Endodermal cell (in vitro differentiated cells): ENCODE measurements at places on chromosomes 12 and 14. TPM values are rescaled to one million over a fixed set of nuclear protein-coding genes. Genes with fewer than 3 reads are reported as not detected.

DNA sequence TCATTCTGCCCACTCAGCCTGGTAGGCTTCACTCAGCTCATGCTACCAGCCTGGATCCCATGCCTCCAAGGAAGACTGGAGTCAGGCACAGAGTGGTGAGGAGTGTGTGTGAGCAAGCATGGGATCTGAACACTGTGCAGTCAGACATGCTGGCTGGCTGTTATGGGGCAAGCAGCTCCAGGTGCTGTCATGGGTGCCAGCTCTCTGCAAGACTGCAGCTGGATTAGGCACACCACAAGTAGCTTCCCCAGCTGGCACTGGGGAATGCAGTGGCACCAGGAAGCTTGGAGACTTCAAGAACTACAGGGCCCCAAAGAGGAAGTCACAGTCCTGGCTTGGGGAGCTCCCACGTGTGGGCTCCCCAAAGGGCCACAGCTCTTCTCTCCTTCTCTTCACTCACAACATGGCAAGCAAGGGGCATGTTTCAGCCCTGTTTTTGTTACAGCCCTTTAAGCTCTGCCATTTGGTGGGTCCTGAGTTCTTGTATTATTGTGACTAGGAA, 202.5 kb downstream of the VRK1 start:
- H3K27ac ChIP-seq, result no peak overlapping the region
- no peak overlapping the region for H3K4me3 ChIP-seq
- no peaks in the 10 kb centered on the region for H3K4me1 ChIP-seq
- no peaks in the 10 kb centered on the region for H3K27me3 ChIP-seq
- H3K36me3 ChIP-seq, result no peaks in the 10 kb centered on the region

- H3K36me3 ChIP-seq, result no peaks in the 10 kb centered on the region
- no peak for DNase-seq
- no peak overlapping the region for H3K4me3 ChIP-seq
- no peaks in the 10 kb centered on the region for H3K27me3 ChIP-seq
- no peaks in the 10 kb centered on the region for H3K4me1 ChIP-seq
- H3K27ac ChIP-seq, result no peak overlapping the region
Observed at GRCh38 chr12:951176-951575, 1.7 kb upstream of the RAD52 start.

GRCh38 chr12:50287271-50287670, 4.0 kb upstream of the LIMA1 start:
- no peak overlapping the region for H3K27ac ChIP-seq
- H3K4me1 ChIP-seq, result peaks cover 3% of the 10 kb centered on the region
- no peaks in the 10 kb centered on the region for H3K27me3 ChIP-seq
- DNase-seq, result no peak
- H3K36me3 ChIP-seq, result no peaks in the 10 kb centered on the region

DNA sequence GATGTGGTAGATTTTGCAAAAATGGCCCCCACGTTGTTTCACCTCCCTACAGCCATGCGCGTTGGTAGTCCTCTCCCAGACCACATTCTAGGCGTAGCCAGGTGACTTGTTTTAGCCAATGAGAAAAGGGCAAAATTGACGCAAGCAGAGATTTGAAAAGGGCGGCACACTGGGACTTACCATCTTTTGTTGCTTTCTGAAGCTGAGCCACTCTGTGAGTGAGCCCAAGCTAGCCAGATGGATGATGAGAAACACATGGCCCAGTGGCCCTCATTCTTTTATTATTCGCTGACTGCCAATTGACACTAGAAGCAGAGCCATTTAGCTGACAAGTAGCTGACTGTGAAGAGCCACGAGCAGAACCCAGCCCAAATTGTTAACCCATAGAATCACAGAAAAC, 142.0 kb upstream of the GZMB start:
- H3K36me3 ChIP-seq, result no peaks in the 10 kb centered on the region
- no peak overlapping the region for H3K27ac ChIP-seq
- DNase-seq, result peak; percentile 60
- H3K27me3 ChIP-seq, result no peaks in the 10 kb centered on the region
- no peak overlapping the region for H3K4me3 ChIP-seq
- H3K4me1 ChIP-seq, result no peaks in the 10 kb centered on the region

- H3K36me3 ChIP-seq, result peaks cover 16% of the 10 kb centered on the region
- peaks cover 2% of the 10 kb centered on the region for H3K4me1 ChIP-seq
- no peaks in the 10 kb centered on the region for H3K27me3 ChIP-seq
- no peak overlapping the region for H3K27ac ChIP-seq
Observed at GRCh38 chr14:74653386-74654138, 41.5 kb upstream of the LTBP2 start.

DNA sequence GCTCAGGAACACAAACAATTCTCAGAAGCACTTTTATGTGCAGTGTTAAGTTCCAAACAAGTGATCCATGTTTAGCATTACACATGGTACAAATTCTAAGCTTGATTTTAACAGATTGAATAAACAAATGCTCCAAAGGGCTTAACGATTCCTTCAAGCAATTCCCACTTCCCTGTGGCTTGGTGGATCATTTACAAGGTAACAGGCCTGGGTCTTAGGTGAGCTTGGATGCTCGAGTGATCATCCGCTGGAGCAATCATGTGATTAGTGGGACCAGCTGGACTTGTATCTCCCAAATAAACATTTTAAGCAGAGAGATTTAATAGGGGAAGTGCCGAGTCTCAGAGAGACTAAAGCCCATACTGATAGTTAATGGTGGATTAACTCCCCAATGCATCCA, 70.7 kb downstream of the CALM1 start:
- H3K27me3 ChIP-seq, result no peaks in the 10 kb centered on the region
- H3K27ac ChIP-seq, result no peak overlapping the region
- no peak overlapping the region for H3K4me3 ChIP-seq
- DNase-seq, result no peak

The CELA1 gene
- not detected in 2 replicates for total RNA-seq

The HHIPL1 gene
- 2.4 to 3.0 TPM (median 2.6 TPM) in 3 replicates for total RNA-seq

The HCAR2 gene
- total RNA-seq, result not detected in 2 replicates
